GM12865 (cell line): ENCODE measurements at places on chromosomes 6 and 20.

DNA sequence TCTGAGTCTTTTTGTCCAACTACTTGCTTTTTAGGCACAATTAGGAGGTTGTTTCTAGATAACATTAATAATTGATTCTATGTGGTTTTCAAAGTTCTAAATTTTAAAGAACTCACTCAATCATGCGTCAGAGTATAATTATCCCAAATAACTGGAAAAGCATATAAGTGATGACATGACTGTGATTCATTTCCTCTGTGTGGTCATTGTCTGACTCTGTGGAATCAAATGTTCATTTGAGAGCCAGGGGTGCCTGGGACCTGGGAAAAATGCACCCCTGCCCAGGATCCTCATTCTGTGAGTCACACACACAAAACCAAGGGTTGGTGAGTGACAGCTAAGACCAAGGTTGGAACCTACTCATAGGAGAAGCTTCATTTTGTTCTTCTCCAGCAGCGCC lies 127.1 kb upstream of the MLIP start:
- DNase-seq = no peak

- no peak for DNase-seq
These were observed 114.4 kb downstream of the TASP1 start for GRCh38 chr20:13524339-13524738.

DNA sequence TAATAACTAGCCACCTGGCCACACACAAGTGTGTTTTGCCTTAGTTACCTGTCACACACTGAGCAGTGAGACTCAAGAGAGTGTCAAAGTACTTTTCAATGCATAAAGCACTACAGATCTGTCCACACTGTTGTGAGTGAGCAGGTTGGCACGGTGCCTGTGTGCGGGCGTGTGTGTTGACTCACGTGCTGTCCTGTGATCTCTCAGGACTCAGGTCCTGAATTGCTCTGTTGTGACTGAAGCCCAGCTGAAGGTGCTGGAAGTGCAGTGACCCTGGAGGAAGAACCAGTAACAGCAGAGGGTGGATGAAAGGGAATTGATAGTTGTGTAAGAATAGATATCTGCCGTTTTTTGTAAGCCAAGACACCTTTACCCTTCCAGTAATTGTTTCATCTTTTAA lies 18.3 kb downstream of the SLC16A10 start:
- no peak for DNase-seq

DNA sequence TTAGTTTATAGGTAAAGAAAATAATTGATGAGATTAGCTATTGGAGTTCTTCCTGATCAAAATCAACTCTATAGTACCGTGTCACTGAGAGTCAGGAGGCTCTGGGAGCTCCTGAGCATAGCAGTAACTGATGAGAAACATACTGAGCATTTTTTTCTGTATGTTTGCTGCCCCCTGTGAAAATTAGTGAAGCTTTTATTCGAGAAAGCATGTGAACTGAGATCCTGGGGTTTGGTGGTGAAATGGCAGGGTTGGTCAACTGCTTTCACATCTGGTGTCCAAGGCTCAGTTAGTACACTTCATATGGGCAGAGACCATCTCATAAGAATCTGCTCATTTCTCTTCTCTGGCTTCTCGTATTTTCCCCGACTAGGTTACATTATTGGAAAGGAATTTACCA lies 4.1 kb upstream of the ABT1 start:
- peak; percentile 46 for DNase-seq

GRCh38 chr20:60586269-60587050 lies 628.2 kb downstream of the CDH26 start:
- no peak for DNase-seq

DNA sequence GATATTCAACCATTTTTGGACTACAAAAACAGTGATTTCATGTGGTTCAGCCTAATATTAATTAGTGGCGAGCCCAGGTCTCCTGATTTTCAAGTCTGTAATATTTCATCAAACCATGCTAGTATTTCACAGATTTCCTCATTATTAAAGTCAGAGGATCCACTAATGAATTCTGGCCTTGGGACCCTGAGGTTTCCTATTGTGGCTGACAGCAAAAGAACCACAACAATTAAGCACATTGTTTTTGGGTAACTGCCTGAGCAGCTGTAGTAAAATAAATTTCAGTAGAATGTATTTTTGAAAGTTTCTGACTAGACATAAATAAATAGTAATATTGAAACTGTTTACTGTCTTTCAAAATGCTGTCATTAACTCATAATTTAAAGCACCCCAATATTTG lies 630.7 kb upstream of the MMS22L start:
- no peak for DNase-seq

GRCh38 chr6:6482256-6482655 lies 106.3 kb upstream of the LY86 start:
- no peak for DNase-seq

DNA sequence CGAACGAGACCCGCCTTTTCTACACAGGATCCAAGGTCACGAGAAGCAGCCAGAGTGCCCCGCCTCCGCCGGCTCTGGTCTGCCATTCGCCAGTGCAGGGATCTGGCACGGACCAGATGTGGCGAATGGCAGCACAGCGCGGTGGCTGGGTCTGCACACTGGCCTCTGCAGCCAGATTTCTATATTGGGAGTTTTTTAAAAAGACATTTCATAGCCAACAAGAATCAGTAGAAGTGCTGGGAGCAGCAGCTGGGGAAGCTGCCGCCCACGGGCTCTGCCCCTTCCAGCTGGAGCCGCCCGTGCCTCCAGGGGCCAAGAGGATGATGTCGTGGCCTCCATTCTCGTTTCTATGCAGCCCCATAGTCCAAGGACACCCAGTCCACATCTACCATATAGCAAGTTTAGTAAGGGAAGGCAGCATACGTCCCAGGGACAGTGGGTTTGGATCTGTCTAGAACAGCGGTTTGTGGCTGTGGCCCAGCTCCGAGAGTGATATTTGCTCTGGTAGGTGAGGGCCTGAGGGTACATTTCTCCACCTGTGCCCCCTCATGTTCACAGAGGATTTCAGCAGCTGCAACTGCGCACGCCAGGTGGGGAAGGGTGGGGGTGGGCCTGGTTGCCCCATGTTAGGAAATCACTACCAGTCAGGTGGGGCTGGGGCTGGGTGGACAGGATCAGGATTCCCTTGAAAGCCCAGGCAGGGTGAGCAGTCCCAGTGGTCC lies 333.7 kb downstream of the ZFAND3 start:
- DNase-seq = no peak

- DNase-seq = peak; percentile 11
These were observed 24.4 kb downstream of the SERAC1 start for GRCh38 chr6:158143700-158144099.

DNA sequence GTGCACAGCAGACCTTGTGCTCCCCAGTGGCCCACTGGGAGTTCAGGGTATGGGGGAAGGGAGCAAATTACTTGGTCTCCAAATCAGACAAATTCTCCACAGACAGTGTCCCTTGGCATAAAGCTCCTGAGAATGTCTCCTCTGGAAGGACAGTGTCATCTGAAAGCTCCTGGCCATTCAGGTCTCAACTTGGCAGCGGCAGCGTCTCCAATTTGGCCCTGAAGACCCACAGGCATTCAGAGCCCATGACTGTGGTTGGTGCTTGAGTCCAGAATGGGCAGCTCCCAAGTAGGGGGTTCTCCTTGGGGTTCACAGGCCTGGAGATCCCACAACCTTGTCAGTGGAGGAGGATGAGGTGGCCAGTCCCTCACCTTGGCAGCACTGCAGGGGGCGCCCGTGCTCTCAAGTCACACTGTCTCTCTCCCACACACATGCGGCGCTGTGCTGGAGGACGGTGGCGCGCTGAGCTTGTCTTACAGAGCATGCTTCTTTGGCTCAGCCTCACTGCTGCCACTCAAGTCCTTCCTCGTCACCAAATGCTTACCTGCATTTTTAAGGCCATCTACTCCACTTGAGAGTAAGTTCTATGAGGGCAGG lies 20.7 kb downstream of the DYNLRB1 start:
- DNase-seq = peak; percentile 83

DNA sequence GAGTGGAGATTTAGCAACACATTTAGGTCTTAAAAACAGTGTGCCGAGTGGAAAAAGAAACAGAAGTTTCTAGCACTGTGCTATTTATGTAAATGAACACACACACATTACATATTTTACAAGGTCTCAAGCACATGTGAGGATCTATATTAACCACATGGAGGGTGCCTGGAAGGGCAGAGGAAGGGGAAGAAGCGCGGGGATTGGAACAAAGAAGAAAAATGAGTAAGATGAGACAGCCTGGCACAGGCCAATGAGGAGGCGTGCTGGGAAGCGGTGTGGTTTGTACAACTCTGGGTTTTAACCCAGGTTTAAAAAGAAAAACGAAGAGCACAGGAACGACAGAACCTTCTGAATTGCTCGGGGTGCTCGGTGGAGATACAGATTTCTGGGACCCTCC lies 5.7 kb downstream of the KCNG1 start:
- DNase-seq = no peak

- DNase-seq = no peak
These were observed 3.0 kb downstream of the KCNG1 start for GRCh38 chr20:51019656-51020592.

- no peak for DNase-seq
These were observed 14.9 kb downstream of the IP6K3 start for GRCh38 chr6:33731751-33732282.

- DNase-seq = peak; percentile 64
These were observed 177.0 kb downstream of the FOXC1 start for GRCh38 chr6:1786455-1787453.

DNA sequence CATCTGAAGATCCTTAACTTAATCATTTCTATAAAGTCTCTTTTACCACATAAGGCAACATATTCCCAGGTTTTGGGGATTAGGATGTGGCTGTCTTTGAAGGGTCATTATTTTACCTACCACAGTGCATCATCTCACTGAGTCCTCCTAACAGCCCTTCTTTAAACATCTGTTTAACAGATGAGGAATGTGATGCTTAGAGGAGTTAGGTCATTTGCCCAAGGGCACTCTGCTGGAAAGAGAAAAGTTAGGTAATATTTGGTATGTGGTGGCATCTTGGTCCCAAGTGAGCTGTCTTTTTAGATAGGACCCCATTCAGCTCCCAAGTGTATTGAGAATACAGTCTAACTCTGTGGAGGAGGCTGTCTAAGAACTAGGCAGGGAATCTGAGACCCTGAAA lies 11.0 kb downstream of the MMP24 start:
- DNase-seq = no peak

- DNase-seq = no peak
These were observed 463 bp upstream of the SLC22A2 start for GRCh38 chr6:160259143-160259425.

GRCh38 chr6:157469378-157469777 lies 88.4 kb downstream of the ZDHHC14 start:
- DNase-seq = no peak

GRCh38 chr6:162940426-162940825 lies 212.7 kb downstream of the PACRG start:
- no peak for DNase-seq

GRCh38 chr6:30515944-30516753 lies 26.8 kb downstream of the HLA-E start:
- peak; percentile 98 for DNase-seq

DNA sequence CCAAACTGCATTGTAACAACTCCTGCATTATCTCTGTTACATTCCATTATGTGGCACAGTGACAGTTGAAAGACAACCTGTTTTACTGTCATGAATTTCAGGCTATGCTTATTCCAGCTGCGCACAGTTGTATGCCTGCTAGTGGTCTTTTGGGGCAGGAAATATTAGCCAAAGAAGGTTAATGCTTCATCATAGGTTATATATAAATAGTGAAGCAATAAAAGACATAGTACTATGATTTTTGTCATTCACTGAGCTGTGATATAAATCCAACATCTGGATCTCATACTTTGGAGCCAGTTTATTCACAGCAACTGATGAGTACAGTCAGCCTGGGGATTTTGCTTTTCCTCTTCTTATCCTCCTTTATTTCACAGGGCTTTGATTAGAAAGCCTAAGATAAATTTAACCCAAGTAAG lies 55.6 kb downstream of the FILIP1 start:
- no peak for DNase-seq

DNA sequence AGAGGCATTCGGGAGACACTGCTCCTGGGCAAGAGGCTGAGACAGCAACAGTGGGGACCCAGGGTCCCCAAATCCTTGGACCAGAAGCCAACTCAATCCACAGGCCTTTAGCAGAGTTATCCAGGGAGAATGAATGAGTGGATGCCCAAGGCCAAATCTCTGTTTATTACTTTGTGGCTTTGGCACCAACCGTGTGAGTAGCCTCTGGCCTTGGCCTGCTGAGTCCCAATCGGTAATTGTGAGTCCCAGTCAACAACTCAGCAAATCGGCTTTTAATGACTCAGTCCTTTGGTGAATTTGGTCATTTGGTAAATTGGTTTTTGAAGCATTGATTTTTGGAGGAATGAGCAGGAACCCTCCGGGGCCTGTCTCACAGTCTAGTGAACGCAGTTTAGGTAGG lies 29.1 kb upstream of the ECI2 start:
- no peak for DNase-seq

DNA sequence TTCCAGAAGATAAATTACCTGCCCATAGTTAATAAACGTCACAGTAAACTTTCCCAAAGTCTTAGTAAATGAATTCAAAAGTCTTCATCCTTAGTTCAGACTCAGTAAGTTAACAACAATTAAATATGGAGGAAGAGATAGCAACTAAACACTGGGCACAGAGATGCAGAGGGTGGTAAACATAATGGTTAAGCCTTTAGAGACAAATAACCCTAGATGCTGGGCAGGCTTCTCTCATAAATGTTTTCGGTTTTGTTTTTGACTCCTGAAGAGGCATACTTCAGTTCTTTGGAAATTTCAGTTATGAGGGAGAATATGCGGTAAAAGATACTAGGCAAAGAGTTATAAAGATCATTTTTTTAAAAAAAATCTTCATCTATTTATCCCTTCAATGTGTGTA lies 369.8 kb downstream of the FRK start:
- no peak for DNase-seq

- DNase-seq = no peak
These were observed 44.9 kb downstream of the ATXN1 start for GRCh38 chr6:16716321-16716858.

DNA sequence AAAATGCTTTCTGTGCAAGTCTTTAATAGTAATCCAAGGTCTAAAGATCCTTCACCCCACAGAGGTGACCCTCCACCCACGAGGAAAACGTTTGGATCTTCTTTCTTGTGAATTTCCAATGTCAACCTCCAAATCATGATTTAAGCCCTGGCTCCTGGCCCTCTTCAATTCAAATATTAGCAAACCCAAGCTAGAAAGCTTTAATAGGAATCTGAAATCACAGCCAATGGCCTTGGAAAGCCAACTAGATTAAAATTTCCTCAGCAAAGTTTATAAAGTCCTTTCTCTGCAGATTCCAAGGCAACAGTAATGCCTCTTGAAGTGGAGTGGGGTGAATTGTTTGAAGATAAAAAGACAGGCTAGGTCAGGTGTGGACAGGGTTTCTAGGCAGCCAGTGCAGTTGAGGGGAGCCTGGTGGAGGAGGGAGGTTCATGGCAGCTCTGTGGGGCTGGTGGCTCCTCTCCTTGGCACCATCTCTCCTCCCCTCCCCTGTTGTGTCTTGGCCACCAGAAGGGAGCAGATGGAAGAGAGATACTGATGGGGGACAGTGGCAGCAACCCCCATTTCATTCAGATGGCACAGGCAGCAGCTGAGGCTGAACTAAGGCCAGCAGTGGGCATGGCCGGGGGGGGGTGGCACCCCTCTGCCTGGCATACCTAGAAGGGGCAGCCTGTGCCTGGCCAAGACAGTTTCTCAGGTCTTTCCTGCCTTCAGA lies 12.0 kb upstream of the UQCC2 start:
- DNase-seq = no peak
